Stimulated activated CD8-positive, alpha-beta memory T cell treated with anti-CD3 and anti-CD28 coated beads, Interleukin-4, amount 100 ng/mL, for 1 hour (primary cell): ENCODE measurements at places on chromosomes 1 and 21.

DNA sequence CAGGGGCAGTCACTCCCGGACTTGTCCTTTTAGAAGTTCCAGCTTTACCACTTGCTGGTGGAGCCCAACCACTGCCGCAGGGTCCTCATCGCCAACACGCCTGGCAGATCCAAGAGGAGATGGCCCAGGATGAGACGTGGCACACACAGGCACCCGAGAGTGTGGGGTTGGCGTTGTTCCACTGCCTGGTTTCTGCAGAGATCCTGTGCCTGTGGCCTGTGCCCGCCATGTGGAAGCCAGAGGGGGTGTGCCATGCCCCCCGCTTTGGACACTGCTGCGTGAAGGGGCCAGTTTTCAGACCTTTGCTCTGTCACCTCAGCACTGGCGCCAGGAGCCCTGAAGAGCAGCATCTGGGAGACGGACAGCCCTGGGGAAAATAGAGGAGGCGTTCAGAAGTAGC is 10.8 kb downstream of the CD46 start:
- DNase-seq, result no peak

GRCh38 chr1:5333291-5333690 is 658.9 kb downstream of the NPHP4 start:
- no peak for DNase-seq

GRCh38 chr1:27634985-27635367 is at the start of gene FGR:
Gene FGR, minus strand, starts transcription at chr1:27635185. Its CDS starts 11,269 bp downstream, at chr1:27623916.
- DNase-seq, result no peak

DNA sequence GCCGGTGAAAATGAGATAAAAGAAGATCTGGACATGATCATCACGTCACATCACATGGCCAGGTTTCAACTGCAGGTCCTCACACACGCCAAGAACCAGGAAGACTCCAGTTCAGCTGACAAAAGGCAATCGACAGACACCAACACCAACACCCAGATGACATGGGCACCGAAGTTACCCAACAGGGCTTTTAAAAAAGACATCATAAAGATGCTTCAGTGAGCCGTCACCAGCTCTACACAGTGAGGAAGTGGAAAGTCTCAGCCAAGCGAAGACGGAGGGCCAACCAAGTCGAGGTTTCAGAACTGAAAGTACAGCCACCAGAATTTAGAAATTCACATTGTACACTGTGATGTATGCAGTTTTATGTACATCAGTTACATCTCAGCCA is 154.3 kb upstream of the COL6A1 start:
- DNase-seq, result no peak

DNA sequence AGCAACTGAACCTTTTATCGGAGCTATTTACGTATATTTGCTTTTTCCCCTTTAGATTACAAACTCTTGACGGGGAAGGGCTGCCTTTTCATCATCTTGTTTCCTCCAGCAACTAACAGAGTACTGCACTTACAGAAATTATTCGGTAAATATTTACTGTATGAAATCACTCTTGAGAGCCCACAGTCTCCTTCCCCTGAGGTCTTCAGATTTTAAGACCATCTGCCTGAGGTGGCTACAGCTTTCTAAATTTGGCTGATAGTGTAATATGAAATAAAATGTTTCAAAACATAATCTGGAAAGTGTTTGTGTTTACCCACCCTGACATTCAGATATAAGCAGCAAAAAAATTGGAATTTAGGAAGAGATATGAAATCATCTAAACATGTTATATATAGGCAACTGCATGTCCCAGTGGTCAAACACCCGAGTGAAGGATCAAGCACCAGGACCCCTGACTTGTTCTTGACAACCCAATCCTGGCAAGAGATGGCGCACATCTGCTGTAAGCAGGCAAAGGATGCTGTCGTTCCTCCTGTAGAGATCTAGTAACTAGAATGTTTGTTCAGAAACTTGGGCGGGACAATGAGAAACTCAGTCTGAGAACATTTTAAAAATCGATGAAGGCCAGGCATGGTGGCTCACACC is 60.9 kb downstream of the SIPA1L2 start:
- no peak for DNase-seq

- DNase-seq, result no peak
Measured at GRCh38 chr1:237701534-237701933, 189.2 kb downstream of the ZP4 start.

- DNase-seq, result no peak
Measured at GRCh38 chr1:6360117-6360496, 33.5 kb downstream of the ACOT7 start.

DNA sequence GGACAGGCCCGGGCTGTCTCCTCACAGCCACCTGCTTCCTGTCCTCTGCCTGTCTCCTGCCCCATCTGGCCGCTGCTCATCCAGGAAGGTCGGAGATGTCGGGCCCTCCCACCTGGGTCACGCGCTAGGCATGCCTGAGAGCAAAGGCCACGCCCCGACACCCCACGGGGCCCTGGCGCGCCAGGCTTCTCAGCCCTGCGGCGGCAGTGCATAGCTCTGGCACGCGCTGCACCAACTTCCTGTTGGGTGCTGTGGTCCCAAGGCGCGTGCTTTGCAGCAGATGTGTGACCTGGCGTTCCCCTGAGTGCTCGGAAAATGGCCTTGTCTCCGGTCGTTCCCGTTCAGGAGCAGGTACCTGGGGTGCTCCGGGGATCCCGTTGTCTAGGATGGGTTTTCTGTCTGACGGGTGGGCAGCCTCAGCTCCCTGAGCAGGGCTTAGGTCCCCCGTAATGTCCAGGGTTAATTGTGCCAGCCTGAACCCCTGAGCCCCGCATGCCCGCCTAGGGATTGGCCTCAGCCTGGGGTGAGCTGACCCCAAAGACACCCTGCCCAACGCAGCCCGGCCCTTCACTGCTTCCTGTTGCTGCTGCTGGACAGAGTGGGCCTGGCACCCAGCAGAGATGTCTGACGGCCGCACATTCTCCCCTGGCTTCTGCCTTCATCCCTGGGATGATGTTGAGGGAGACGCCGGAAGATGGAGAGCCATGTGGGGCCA is 19.4 kb upstream of the KCNAB2 start:
- DNase-seq, result peak; percentile 75

- no peak for DNase-seq
Measured at GRCh38 chr21:28066596-28067387, 925.9 kb downstream of the LTN1 start.

DNA sequence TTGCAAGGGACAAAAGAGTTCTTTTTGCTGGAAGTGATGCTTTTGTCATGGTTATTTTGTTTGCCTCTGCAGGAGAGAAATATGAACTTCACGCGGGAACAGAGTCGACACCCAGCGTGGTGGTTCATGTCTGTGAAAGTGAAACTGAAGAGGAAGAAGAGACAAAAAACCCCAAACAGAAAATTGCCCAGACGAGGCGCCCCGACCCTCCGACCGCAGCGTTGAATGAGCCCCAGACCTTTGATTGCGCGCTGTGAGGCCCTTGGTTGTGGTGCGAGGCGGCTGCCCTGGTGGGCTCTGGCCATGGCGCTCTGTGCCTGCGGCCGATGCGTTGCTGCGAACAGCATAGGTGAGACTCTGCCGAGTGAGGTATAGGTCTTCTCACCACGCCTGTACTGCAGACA is 20.9 kb upstream of the NCMAP start:
- peak; percentile 47 for DNase-seq

DNA sequence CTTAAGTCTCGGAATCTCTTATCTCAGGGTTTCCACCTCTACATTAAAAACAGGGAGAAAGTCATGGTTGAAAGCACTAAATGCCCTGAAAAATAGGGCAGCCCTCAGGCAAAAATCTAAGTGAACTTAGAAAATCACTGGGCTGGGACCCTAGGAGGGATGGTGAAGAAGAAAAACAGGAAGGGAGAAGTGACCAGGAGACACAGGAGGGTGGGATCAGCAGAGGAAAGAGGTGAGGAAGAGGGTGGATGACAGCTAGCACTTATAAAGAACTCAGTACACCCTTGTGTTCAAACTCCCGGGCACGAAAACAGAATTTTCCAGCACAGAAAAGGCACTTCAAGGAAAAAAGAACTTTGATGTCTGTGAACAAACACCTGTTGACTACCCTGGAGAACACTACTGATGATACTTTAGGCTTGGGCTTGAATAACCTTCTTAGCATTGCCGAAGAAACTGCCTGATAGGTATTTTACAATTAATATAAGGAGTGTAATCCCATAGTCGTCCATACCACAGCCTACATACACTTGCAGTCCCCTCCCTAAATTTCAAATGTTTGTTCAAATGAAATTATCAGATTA is 2.0 kb downstream of the CHML start:
- DNase-seq, result no peak

DNA sequence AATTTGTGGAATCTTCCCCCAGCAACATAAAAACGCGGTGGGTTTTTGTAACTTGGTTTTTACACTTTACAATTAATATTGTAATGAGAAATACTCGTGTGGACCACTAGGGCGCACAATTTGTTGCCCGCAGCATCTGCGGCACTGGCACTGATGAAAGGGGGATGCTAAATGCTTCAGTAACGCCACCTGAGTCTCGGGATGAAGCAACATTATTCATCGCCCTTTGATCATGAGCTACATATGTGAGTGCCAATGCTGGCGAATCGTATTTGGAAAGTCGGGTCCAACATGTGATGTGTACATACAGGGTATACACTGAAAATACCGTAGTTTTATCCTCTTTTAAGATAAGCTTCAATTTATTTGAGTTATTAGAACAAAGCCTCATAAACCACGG is 34.2 kb upstream of the COX20 start:
- no peak for DNase-seq

GRCh38 chr21:44258056-44258725 is 3.5 kb downstream of the DNMT3L start:
- no peak for DNase-seq

DNA sequence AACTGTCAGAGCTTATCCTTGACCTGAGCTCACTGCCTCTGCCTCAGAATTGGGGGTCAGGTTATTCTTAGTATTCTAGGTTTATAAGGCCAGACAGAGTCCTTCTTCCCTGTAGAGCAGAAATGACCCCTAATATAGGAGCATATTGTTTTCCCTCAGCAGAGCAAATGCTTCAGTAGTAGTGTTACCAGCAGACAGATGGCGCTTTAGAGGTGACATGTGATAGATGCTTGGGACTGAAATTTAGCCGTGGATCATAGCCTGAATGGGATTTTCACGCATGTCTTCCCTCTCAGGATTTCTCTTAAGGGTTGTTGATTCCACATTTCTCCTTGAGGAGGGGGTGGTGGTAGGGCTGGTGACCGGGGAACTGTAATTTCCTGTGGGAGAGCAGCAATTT is 24.5 kb downstream of the ADARB1 start:
- no peak for DNase-seq

GRCh38 chr1:77388661-77389060 is 106.8 kb downstream of the AK5 start:
- DNase-seq, result no peak

- no peak for DNase-seq
Measured at GRCh38 chr1:199490769-199491527, 536.6 kb upstream of the NR5A2 start.

DNA sequence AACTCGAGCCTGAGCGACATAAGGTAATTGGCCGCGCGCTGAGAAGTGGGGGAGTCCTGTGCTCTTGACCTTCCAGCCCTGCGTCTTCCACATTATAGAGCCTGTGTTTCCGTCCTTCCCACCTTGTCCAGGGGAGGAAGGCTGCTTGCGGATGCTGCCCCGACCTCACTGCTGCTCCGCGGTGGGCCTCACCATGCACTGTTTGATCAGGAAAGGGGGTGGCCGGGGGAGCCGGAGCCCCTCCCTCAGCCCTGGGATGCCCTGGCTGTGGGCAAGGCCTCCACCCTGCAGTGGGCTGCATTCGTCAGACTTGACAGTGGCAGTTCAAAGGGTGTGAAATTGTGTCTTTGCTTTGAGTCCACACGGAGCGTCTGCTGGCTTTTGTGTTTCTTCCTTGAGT is 30.1 kb downstream of the PCNT start:
- no peak for DNase-seq

- DNase-seq, result no peak
Measured at GRCh38 chr1:39761557-39762260, 9.4 kb downstream of the OXCT2 start.

GRCh38 chr21:25717491-25718147 is 17.1 kb downstream of the ATP5PF start:
- no peak for DNase-seq

DNA sequence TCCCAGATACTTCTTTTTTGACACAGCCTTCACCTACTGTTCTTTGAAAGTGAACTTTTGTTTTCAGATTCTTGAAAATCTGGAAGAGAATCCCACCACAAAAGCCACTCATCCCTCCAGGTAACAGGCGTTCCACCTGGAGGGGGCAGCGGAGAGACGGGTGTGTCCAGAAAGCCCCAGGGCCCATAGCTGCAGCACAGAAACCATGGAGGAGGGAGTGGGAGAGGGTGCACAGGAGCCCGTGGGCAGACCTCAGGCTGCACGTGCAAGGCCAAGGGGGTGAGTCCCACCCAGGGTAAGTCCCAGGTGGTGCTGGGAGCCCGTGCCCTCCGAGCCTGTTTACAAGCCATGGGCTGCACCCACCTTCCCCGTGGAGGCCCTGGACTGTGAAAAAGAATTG is 86.5 kb downstream of the PSMG1 start:
- DNase-seq, result no peak

GRCh38 chr21:44329086-44329889 is 9.9 kb downstream of the CFAP410 start:
- no peak for DNase-seq

DNA sequence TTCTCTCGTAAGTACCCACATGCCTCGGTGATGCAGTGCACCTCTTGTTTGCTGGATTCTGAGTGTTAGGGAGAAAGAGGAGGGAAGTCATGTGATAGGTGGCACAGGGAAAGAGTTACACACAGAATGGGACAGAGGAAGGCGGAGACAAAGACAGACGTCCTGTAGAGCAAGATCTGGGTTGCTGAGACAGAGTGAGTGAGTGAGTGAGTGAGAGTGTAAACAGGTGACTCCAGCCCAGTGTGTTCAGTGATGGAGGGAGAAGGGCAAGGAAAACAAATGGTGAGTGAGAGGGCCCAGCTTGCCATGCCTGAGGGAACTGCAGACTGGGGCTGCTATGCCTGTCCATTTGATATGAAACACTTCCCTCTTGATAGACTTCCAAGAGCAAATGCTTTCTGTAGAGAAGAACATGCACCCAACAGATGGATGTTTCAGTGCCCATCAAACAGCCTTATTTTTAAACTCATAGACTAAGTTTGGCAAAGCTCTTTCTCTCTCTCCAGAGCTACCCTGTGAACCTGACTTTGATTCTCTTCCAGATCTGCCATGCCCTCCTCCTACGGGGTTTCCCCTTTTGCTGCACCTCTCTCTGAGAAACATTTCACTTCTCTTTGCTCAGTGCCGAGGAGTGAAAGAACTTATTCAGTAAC is 209.9 kb upstream of the COA6 start:
- no peak for DNase-seq
